D341Med (cell line): ENCODE measurements at places on chromosomes 2 and 18.

GRCh38 chr2:23939987-23940717, at the start of gene UBXN2A:
TSS of gene UBXN2A (plus strand) at chr2:23940463. CDS start at chr2:23958315, 17,852 bp downstream.
- DNase-seq = peak; percentile 94

DNA sequence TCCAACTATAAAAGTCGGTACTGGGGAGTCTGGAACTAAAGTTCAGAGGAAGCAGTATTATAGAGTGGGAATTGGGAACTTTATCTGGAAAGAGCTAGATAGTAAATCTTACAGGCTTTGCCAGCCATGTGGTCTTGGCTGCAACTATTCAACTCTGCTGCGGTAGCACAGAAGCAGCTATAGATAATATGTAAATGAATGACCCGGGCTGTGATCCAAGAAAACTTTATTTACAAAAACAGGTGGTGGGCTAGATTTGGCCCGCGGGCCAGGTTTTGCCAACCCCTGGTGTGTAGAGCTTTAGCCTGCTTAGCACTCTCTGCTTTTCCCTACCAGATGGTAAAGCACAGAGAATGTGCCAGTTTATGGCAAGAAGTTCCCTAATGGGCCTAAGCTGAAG, 70.8 kb downstream of the TNP1 start:
- no peak for DNase-seq

GRCh38 chr2:229974266-229974665, 52.0 kb downstream of the FBXO36 start:
- no peak for DNase-seq

- DNase-seq = no peak
Observed at GRCh38 chr2:204306667-204307066, 238.6 kb upstream of the PARD3B start.

- no peak for DNase-seq
Observed at GRCh38 chr2:38626326-38627035, 23.8 kb upstream of the HNRNPLL start.

- DNase-seq = no peak
Observed at GRCh38 chr2:11657646-11658045, 12.3 kb downstream of the NTSR2 start.

GRCh38 chr2:147630585-147630984, 214.2 kb upstream of the ACVR2A start:
- no peak for DNase-seq

DNA sequence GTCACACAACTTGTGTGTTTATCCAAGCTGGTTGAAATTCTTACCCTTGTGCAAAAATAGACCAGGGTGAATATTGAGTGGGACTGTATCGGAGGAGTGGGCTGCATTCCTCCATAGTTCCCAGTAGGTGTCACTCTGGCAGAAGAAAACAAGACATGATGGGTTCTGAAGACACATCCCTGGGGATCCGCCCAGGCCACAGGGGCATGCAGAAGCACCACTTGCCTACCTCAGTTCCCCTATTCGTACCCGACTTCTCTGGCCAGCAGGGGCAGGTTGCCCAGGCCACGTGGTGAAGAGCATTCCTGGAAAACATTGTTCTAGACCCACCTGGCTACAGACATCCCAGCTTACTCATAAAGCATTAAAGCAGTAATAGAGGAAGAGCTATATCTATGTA, 168.2 kb downstream of the FAM210A start:
- peak; percentile 84 for DNase-seq

GRCh38 chr2:777051-777450, 99.8 kb upstream of the TMEM18 start:
- no peak for DNase-seq

DNA sequence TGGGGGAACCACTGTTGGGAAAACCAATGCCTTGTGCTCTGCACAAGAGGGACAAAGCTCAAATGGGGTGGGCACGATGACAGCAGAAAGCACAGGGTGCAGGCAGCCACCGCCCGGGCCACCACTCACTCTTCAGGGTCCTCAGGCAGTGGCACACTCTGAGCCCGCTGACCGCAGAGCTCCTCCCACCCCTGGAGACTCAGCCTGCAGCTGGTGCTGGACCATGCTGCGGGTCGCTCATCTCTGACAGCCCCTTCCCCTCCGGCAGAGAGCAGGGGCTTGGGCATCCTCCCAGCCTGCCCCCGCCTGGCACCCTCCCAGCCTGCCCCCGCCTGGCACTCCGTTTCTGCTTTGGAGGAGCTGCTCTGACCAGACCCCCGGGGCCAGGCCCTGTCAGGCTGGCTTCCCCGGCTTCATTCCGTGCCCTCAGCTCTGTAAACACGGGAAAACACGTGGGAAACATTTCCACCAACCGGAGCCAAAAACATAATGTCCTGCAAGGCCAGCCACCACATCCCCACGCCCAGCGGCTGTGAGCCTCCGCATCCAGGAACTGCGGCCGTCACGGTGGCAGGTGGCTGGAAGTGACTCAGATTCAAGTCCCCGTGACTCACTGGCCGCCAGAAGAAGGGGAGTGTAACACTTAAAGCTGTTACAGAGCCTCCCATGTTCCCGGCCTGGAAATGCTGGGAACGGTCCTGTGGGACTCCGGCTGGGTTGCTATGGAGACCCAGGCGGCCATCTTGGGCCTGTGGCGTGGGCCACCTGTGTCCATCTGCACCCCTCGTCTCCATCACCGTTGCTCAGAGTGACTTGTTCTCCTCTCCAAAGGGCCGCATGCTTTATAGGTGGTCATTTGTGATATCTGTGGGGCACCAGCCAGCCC, 6.8 kb upstream of the SNED1 start:
- DNase-seq = no peak

- no peak for DNase-seq
Observed at GRCh38 chr2:161115205-161115604, 45.0 kb upstream of the TANK start.

- no peak for DNase-seq
Observed at GRCh38 chr2:30947686-30948085, 140.4 kb upstream of the CAPN13 start.

DNA sequence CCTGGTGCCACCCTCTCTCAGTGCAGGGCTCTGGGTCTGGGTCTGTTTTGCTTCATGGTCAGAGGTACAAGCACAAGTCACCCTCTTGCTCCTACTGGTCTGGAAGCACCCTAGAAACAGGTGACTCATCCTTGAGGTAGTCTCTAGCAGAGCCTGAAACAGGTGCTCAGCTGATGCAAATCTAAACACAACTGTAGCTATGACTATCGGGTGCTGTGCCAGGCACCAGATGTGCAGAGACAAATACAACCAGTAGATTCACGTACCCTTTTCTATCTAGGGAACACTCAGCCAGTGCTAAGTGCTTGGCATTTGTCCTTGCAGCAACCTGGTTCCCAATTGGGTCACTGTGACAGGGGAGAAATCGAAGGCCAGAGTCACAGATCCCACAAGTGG, 140.9 kb upstream of the MYCN start:
- DNase-seq = no peak

DNA sequence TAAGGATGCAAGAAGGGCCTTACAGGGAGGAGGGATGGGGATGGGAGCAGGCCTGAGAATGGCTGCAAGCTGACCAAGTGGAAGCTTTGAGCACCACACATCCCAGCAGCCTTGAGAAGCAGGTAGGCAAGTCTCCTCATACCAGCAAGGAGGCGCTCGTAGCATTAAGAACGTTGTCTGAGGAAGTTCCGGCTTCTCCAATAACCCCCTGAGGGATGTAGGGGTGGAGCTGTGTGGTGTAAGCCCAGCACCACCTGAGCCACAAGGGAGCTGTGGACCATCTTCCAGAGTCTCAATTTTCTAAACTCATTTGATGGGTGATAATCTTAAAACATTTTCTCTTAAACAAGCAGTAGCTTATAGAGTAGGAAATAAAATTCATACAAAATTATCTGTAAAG, 50.6 kb downstream of the ST3GAL5 start:
- DNase-seq = no peak

- DNase-seq = no peak
Observed at GRCh38 chr2:97267411-97268074, 154.6 kb downstream of the ANKRD36 start.

GRCh38 chr18:13308369-13308768, 89.8 kb downstream of the LDLRAD4 start:
- DNase-seq = no peak

DNA sequence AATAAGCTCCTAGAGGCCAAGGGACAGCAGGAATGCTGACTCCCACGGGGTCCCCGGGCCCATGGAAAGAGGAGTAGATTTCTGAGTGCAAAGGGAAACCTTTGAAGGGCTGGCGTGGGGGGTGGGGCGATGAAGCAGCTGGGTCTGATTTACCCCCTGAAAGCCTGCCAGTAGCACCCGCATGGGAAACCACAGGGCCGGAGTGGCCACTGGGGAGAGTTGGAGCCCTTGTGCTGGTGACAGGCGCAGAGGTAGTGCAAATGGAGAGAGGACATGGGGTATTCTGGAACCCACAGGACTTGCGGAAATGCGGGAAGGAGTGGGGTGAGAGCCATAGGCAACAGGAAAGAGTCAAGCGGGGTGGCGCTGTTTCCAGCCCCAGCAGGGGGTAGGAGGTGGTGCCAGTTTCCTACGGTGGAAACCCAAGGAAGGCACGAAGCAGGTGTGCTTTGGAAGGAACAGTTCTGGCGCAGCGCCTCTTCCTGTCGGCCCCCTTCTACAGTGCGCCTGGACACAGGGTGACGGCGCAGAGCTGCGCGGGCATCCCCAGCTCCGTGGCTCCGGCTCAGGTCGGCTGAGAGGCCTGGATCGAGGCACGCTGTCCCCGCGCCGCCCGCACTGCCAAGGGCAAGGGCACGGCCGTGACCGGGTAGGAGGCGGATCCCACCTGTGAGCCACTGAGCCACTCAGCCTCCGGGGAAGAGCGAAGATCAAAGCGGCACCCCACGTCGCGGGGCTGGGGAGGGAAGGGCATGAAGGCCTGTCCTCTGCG, 149.0 kb upstream of the GLI2 start:
- DNase-seq = no peak

DNA sequence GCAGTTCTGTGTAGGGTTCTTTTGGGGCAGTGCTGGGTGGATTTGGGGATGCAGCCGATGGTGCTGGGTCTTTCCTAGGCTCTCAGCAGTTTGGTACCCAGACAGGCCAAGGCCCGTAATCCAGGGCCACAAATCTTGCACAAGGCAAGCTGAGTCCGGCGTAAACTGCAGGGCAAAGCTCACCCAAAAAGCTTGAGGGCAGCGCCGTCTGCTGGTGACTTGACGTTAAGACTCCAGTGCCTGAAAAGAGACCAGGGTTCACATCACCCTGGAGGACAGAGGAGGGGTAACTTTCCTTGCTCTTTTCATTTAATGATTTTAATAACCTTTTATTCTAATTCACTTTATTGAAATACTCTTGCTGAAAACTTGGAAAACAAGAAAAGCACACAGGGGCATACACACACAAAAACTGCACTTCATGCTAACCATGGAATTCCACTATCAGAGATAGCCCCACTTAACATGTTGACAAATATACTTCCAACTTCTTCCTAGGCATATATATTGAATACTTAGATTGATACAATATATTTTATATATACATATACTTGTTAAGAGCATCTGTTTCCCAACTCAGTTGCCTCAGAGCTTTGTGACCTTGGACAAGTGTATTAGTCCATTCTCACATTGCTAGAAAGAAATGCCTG, 38.9 kb downstream of the CNGA3 start:
- peak; percentile 82 for DNase-seq

DNA sequence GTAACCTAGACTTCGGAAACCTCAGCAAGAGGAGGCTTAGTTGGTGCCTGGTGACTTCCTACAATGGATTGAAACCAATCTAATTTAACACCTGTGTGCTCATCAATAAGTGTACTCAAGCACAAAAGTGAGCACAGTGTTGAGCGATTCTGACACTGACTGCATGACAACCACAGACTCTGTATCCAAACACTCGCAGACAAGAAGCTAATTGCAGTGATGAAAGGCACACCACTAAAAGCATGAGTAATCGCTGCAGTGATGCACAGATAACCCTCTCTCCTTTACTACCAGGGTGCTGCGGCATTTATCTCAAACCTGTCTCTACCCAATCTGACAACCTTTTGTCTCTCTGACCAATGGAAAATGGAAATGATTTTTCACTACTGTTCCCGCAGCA, 168.1 kb downstream of the AFF3 start:
- DNase-seq = no peak
